ENCODE measurements at places on chromosomes 7 and 10.

DNA sequence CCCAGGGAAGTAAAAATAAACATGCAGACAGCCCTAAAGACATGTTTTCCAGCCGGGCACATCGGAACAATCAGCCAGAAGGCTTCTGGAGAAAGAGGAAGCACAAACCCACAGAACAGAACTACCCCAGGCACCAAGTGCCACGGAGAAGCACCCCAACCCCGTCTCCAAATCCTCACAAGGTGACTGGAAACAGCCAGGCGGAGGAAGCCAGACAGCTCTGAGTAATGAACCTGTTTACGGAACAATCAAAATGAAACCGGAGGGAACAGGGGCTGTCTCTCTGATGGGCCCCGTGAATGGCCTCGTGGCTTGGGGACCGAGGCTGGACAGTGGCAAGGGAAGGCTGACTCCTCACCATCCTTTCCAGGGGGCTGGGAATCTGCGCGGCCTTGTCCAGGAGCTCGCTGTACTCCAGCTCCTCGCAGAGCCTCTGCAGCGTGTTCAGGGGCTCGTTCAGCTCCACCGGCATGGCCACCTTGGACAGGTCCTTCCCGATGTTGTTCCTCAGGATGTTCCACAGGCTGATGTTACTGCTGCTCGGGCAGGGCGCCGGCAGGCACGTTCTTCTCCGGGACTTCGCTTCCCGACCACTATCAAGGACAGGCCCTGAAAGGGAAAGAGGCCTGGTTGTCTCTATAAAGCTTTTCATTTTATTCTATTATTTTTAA, 77.0 kb upstream of the GSDME start:
- peak; percentile 52 for DNase-seq

- DNase-seq: no peak
These were observed 824.1 kb upstream of the IGFBP3 start for GRCh38 chr7:46744957-46745706.

DNA sequence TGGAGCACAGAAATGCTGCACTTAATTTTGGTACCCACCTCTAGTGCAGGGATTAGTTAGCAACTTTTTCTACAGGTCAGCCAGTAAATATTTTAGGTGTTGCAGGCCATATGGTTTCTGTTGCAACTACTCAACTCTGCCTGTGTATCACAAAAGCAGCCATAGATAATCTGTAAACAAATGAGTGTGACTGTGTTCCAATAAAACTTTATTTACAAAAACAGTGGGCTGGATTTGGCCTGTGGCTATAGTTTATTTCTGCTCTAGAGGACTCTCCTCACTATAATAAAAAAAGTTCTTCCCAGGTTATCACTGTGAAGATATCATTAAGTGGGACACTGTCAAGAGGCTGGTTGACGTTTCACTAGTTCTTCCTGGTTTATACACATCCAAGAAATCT, 65.8 kb downstream of the DNAJC12 start:
- no peak for DNase-seq

DNA sequence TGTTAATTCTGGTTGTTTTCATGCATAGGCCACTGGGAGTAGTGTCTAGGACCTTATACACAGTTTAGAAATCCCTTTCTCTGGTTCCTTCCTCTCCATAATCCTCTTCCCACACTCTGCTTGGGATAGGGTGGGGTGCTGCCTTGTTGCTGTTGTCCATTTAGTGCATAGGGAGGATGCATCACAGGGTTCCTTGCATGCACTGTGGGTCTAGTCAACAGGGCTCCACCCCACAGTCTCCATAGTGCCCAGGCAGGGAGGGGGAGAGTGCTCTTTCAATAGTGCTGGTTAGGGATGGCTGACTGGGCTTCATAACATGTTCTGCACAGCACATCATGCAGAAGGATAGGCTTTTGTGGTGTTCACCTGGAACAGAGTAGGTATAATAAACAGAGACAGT, 81.1 kb downstream of the ARHGAP12 start:
- DNase-seq: no peak

GRCh38 chr7:36305226-36305625, 84.4 kb upstream of the ANLN start:
- no peak for DNase-seq

GRCh38 chr7:128931965-128932861, 5.5 kb upstream of the IRF5 start:
- no peak for DNase-seq

- no peak for DNase-seq
These were observed 1.6 kb downstream of the ZNF746 start for GRCh38 chr7:149495785-149496641.

GRCh38 chr10:42304341-42304740, 334.0 kb downstream of the ZNF33B start:
- no peak for DNase-seq

DNA sequence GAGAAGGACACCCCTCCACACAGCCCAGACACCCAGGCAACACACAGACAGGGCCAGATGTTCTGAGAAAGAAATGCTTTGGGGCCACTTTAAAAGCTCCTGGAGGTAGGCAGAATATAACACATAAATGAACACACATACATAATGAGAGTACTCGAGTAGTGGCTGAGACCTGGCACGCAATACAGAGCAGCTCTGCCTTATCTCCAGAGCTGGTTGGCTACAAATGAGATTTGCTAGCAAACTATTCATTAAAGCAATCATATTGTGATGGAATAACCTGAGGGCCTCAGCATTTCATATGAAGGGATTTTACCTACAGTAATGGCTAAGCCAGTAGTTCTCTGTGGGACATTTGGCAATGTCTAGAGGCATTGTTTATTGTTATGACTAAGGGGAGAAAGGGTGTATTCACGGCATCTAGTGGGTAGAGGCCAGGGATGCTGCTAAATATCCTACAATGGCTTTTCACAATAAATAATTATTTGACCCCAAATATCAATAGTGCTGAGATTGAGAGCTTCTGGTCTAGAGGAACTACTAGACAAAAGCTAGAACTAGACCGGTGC, 5.5 kb upstream of the IMPDH1 start:
- no peak for DNase-seq

GRCh38 chr7:24378871-24379616, 95.1 kb downstream of the NPY start:
- DNase-seq: no peak

DNA sequence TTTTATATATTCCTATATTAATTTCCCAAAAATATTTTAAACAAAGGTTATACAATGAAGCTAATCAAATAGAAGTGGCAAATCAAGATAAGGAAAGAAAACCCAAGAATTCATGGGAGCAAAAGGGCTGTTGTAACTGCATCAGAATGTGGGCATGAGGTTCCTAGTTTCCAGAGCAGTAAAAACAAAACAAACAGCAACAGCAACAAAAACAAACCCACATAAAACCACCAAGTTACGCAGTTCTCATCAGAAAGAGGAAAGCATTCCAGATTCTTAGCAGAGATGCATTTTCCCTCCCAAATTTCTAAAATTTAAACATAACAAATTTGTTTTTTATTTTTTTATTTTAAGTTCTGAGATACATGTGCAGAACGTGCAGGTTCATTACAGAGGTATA, 34.8 kb upstream of the MSMB start:
- no peak for DNase-seq

DNA sequence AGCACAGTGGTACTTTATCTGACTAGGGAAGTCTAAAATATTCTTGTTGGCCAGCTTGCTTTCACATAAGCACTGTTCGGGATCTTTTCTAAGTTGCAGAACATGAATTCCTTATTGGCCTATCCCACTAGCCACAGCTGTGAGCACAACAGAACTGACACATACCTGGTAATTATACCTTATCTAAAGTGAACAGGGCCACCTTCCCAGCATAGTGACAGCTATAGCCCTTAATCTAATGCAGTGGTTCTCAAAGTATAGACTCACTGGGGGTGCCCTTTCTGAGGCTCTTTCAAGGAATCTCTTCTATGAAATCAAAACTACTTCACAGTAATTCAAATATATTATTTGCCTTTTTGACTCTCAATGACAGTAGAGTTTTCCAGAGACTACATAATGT, 184.7 kb upstream of the KAT6B start:
- DNase-seq: no peak

- DNase-seq: no peak
These were observed 12.8 kb downstream of the CPA1 start for GRCh38 chr7:130393101-130393561.

DNA sequence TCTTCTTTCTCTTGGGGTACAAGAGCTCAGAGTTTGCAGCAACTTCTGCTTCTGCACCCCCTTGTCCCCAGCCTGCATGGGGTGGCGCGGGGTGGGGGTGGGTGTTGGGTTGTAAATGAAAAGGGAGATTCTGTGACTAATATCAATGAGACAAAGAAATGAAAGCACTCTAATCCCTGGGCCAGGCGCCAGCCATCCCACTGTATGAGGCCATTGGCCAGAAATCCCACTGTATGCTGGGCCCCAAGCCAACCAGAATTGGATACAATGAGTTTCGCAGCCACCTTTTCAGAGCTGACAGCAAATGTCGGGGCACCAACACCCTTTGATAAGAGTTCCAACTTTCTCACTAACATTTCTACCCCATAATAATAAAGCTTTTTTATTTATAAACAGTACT, 10.9 kb upstream of the PTN start:
- no peak for DNase-seq

GRCh38 chr10:84539216-84539615, 210.8 kb downstream of the CCSER2 start:
- DNase-seq: no peak

DNA sequence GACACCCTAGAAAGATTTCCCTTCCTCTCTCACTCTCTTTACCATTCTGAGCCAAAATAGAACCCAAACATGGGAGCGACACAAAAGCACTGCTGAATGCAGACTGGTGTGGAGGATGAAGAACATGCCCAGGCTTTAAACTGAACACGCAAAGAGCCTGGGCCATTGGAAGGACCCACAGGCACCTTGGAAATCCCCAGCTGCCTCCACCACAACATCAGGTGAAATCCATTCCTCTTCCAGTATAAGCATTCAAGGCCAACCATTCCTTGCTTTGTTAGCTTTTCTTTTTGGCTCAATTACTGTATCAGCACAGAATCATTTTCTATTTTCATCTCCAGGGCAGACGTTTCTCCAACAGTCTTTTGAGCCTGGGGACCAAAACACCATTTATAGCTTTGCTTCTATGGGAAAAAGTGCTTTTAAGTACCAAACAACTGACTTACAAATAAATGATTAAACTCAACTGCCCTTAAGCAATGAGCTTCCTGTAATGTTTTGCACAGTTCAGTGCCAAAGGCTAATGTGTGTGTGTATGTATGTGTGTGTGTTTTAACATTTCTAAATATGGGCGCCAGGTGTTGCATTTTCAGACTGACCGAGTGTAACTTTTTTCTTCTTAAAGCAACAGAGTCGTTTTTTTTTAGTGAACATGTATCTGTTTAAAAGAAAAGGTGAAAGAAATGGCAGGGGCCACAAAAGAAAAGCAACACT, 16.2 kb upstream of the BLNK start:
- peak; percentile 46 for DNase-seq
